Hematopoietic multipotent progenitor cell (in vitro differentiated cells): ENCODE measurements at places on chromosomes 3 and 15.

DNA sequence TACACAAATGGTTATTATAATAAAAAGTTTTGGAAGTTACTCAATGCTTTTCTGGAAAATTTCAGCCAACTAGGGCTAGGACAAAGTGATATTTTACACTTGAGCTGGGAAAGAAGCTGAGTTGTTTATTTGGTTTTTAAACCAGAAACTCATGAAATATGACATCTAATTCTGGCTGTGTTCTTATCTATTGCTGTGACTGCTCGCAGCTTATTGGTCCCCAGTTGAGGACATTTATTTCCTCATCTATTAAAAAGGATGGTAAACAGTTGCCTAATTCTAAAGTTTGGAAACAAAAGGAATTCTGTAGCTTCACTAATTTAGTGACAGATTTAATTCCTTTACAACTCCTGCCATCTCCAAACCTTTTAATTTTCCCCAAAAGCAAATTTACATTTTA is 487.6 kb upstream of the IL12A start:
- no peak for DNase-seq

GRCh38 chr3:188164248-188164687 is 10.3 kb downstream of the LPP start:
- no peak for DNase-seq

DNA sequence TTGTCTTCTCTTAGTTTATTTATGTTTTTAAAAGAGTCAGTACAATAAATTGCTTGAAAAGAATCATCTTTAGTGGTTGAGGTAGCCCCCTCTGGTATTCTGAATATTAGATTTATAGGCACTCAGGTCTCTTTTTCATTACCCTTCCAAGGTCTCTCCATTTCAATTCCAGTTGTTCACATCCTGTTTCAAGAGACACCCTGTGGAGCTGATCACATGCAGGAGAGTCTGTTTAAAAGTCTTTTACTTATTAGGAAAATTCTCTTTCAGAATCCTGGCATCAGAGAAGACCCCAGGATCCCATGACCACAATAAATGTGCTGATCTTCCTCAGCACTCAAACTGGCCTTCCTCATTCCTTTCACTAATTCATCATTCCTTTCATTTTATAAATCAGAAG is 195.7 kb downstream of the ZIC4 start:
- DNase-seq = no peak

GRCh38 chr3:51968883-51969678 is 1.8 kb upstream of the PCBP4 start:
- no peak for DNase-seq
